ENCODE measurements at places on chromosomes 11 and 22.

GRCh38 chr11:114172871-114173444 lies 113.4 kb downstream of the ZBTB16 start:
- DNase-seq: no peak

- DNase-seq: peak; percentile 29
Measured at GRCh38 chr11:110147962-110148709, 54.9 kb downstream of the ZC3H12C start.

- DNase-seq: no peak
Measured at GRCh38 chr22:38452373-38453065, 2.5 kb downstream of the KCNJ4 start.

DNA sequence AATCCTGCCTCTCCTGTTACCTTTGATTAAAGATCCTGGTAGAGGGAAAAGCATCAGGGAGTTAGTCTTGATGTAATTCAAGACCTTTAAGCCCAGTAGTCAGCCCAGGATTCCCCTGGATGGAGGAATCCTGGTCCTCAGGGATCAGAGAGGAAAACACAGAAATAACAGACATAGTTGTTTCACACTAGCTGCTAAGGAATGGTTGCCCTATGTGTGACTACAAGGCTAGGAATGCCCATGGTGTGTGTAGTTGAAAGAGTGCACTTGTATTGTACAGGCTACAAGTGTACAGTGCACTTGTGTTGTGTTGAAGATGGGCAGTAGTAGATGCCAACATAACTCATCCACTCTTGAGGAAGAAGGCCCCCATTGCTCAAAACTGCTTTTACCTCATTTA lies 226.8 kb downstream of the AASDHPPT start:
- no peak for DNase-seq
